Activated CD4-positive, alpha-beta T cell treated with anti-CD3 and anti-CD28 coated beads, Interleukin-2, amount 50 U/mL, for 1 hour (primary cell): ENCODE measurements at places on chromosomes 7 and 10.
A peak's percentile ranks its signal among the peaks of the same experiment; 100 is the strongest.

- no peak for DNase-seq
Observed at GRCh38 chr10:84177541-84178141, 4.0 kb downstream of the GPR15LG start.

- DNase-seq: no peak
Observed at GRCh38 chr7:84110400-84110799, 84.2 kb downstream of the SEMA3A start.

- DNase-seq: peak; percentile 9
Observed at GRCh38 chr10:48363617-48364355, 57.3 kb downstream of the MAPK8 start.

DNA sequence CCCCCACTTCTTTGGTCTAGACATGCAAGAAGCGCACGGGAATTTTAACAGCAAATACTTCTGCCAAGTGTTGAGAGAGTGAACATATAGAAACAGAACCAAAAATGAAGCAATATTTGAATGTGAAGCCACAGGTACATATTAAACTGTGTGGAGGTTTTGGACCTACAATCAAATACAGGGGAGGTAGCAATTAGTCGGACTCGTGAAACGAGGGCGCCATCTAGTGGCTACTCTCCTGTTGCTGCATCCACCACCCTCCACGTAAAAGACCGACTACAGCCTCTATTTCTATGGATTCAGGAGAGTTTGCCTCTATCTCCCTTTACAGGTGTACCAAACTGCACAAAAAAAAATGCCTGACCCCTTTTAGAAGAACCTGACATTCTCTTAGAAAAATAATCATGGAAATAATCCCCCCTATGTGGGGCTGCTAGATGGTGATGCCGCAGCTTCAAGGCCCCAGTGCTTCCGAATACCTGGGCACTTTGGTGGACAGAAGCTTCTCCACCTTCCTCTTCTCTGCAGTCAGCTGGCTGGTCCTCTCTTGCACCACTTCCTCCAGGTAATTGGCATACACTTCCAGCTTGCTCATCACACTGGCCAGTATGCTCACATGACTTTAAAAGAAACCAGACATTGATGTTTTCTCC is 31.7 kb downstream of the TECTB start:
- DNase-seq: peak; percentile 75

DNA sequence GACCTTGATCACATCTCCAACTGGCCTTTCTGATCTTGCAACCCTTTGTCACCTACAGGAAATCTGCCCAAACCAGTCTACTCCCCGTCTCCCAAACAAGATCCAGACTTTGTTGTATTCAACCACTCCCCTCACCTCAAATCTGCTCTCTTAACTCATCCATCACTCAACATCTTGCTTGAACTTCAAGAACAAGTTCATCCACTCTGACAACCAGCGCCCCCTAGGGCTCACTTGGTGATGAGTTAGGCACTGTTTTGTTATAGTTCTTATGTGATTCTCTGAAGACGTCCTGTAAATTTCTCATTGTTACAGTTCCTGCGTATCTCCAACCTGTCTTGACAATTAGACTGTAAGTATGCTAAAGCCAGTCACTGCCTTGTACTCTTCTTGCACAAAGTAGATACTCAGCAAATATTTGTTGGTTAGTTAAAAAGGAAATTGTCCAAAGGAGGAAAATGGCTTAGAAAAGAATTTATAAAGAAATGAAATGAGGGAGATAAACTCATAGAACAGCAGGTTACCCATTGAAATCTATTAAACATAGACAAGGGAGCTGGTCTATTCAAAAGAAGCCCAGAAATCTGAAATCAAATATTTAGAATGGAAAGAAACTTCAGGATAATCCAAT is 5.3 kb downstream of the FRMD4A start:
- peak; percentile 43 for DNase-seq

GRCh38 chr7:18574235-18574540 is 78.6 kb downstream of the HDAC9 start:
- no peak for DNase-seq

- DNase-seq: no peak
Observed at GRCh38 chr10:114481055-114481454, 76.8 kb upstream of the AFAP1L2 start.

- DNase-seq: no peak
Observed at GRCh38 chr7:71645836-71646235, 513.9 kb downstream of the GALNT17 start.

DNA sequence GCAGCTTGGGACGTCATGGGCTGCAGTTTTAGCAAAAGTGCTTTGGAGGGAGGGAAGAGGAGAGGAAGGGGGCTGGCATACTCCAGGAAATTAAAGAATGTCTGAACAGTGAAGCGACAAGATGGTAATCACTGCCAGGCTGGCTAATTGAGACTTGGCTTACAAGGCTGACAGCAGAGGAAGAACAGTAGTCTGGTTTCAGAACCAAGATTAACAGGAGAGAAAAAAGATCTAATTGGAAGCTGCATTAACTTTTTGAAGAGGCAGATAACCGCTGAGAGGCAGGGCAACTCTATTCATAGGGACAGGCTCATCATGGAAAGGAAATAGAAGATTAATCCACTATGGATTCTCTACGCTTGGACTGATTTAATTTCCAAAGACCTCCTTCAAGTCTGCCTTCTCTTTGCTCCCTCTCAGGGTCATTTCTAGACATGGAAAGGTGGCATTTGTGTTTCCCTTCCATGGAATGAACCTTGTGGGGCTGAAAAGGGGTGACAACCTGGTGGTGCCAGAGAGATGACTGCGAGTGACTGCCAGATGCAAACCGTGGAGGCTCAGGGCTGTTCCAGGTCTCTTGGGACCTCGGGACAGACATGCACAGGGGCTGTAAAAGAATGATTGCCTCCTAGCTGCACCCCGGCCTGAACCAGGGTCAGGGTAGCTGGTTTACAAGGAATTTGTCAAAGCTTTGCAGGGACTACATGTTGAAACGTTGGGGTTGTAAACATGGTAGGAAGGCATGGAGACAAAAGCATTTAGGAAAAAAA is 210.2 kb upstream of the NPY start:
- DNase-seq: no peak

- DNase-seq: no peak
Observed at GRCh38 chr7:122487131-122487530, 182.6 kb upstream of the FEZF1 start.
